ENCODE measurements at places on chromosomes 12 and 14.

DNA sequence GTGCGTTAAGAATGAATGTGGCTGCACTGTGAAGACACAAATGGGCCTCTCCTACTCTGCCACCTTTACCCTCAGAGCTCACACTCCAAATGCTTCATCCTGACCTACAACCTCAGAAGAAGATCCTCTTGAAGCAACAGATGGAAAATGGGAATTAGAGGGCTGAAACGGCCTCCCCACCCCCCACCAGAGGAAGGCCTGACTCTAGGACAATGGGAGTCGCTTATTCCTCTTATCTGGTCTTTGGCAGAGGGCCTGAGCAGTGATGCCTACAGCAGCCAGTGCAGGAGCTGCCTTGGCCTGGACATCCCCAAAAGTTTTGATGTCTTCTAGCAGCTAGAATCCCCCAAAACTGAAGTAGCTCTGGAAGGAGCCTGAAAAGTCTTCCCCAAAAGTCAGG is 29.2 kb downstream of the BTBD7 start:
- DNase-seq: no peak

DNA sequence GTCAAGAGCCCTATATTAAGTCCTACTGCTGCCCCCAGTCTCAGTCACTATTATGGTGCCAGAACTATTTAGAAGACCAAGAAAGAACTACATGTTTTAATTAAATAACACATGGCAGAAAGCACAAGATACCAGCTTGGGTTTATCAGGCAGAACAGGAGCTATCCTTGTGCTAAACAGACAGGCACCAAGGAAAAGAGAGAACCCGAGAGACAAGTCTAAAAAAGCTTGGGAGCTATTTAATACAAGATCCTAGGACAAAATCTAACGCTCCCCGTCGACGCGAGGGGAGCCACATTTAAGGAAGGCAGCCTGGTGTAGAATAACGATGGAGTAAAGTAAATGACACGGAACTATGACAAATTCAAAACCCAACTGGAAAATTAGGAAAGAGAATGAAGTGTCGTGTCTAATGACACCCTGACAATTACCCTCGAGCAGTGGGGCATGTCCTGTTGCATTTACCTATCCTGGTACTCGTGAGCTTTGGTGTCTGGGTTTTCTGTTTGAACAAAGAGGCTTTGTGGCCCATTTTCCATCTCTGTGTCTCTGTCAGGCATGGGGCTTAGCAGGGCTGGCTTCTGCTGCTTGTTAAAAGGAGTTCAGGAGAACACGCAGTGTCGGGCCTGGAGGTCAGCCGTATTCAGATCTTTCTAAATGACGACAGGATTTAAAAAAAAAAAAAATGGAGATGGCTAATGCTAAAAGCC is 140.6 kb downstream of the ETNK1 start:
- no peak for DNase-seq

- no peak for DNase-seq
Observed at GRCh38 chr14:24705840-24706239, 71.8 kb upstream of the GZMB start.

DNA sequence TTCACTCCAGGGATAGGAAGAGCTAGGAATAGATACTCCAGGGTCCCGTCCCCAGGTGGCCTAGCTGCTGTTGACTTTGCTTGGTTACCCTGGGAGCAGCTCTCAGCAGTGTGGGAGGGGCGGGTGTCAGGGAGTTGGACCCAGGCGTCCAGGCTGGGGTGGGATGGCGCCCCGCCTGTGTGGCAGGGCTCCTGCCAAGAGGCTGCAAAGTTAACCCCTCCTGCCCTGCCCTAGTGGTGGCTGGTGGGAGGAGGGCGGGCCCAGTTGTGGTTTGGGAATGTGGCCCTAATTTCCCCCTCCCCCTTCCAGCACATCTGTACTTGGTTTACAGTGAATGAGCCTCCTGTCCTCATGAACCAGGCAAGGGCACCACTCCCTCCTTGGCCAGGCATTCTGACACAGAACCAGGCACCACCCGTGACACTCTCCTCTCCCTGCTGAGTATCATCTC is 1.7 kb upstream of the RARG start:
- no peak for DNase-seq

All from Right ventricle myocardium inferior (tissue), 1 donor.